ENCODE measurements at places on chromosomes 6 and 20.

DNA sequence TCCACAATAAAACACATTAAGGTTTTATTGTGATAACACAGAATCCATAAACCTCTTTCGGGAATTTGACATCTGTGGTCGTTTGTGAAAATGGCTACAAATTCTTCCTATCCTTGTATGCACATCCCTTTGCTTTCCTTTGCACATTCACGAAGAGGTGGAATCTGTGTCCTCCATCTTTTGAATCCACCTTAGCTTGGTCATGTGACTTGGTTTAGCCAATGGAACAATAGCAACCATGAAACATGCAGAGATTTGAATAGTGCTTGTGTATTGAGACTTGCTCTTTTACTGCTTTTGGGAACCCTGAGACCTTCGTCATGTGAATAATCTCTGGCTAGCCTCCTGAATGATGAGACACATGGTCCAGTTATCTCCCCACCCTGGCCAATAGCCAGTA is 49.7 kb upstream of the NOP56 start:
- DNase-seq: no peak

DNA sequence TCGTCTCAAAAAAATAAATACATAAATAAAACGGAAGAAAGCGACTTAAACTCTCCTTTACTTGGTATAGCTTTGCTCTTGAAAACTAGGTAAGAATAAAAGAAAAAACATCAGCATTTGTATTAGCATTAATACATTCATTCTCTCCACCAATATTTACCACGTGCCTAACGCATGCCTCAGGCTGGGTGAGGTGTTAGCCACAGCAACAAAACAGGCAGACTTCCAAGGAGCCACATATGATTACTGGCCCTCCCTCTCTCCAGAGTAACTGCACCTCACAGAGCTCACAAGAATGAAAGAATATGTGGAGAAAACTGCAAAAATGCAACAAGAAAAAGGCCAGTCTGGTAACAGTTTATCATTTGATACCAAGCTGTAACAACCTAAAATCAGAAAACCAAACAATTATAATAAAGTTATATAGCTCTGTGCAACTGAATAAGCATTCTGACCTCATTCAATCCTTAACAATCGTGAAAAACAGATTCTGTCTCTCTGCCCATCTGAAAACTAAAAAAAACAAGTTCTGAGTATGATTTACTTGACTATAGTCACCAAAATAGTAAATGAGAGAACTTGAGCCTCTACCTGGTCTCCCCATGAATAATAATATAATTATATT is 5.2 kb downstream of the NAPB start:
- DNase-seq: no peak

GRCh38 chr6:114068771-114069170 is 97.8 kb upstream of the HDAC2 start:
- no peak for DNase-seq

DNA sequence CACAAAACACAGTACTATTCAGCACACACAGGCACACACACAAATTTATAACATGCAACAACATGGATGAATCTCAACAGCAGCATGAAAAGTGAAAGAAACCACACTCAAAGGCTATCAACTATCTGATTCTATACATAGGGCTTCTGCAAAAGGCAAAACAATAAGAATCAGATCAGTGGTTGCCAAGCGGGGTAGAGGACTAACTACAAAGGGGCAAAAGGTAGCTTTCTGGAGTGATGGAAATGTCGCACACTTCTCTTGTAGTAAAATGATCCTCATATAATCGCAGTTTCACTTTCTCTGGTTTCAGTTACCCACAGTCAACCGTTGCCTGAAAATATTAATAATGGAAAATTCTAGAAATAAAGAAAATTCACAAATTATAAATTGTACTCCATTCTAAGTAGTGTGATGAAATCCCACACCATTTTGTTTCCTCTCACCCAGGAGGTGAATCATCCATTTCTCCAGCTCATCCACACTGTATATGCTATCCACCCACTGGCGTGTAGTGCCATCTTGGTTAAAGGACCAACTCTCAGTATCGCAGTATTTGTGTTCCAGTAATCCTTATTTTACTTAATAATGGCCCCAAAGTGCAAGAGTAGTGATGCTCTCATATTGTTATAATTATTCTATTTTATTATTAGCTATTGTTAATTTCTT is 12.8 kb upstream of the PLN start:
- peak; percentile 17 for DNase-seq

GRCh38 chr20:48761023-48761785 is 66.6 kb downstream of the PREX1 start:
- peak; percentile 53 for DNase-seq

GRCh38 chr6:113980937-113981554 is 10.1 kb upstream of the HDAC2 start:
- peak; percentile 48 for DNase-seq

DNA sequence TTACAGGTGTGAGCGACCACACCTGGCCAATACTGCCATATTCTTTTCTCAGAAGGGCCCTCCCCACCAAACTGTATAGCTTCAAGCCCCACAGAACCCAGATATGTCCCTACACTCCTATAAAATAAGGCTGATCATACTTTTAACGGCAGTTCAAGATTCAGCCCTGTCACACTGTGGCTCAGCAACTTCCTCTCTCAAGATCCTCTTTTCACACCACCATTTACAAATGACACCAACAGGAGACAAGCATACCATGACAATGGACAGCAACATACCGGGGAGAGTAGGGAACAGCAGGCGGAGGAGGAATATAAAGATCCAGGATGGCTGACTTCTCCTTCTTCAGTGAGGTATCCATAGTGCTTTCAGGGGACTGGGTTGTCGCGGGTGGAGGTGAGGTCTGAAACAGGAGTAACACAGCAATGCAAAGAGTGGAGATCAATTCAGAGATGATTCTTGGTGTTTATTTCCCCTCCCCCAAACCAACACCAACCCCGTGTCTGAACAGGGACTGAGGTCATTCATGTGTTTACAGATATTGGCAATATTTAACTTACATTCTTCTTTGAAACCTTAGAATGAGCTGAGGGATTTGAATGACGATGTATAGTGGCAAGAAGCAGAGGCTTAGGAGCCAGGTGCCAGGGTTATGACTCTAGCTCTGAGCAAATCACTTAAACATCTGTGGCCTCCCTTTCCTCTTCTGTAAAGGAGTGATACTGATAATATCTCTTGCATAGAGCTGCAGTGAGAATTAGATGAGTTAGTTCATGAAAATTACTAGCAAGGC is 57.6 kb upstream of the IPCEF1 start:
- DNase-seq: peak; percentile 47

DNA sequence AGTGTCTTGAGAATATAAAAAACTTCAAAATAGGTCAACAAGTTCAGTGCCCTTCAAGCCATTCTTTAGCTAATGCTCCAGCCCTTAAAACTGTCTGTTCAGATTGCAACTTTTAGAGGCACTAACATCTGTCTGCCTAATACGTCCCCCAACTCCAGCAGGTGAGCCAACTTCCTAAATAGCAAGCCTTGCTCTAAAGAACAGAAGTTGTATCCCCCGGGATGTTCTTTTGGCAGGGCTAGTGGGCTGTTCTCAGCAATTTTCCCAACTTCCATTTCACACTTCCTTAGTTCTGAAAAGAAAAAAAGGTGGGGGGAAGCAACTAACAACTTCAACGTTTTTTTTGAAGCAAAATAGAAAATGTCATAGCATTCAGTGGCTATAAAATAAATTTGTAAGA is 290.0 kb upstream of the PTCHD4 start:
- DNase-seq: no peak

DNA sequence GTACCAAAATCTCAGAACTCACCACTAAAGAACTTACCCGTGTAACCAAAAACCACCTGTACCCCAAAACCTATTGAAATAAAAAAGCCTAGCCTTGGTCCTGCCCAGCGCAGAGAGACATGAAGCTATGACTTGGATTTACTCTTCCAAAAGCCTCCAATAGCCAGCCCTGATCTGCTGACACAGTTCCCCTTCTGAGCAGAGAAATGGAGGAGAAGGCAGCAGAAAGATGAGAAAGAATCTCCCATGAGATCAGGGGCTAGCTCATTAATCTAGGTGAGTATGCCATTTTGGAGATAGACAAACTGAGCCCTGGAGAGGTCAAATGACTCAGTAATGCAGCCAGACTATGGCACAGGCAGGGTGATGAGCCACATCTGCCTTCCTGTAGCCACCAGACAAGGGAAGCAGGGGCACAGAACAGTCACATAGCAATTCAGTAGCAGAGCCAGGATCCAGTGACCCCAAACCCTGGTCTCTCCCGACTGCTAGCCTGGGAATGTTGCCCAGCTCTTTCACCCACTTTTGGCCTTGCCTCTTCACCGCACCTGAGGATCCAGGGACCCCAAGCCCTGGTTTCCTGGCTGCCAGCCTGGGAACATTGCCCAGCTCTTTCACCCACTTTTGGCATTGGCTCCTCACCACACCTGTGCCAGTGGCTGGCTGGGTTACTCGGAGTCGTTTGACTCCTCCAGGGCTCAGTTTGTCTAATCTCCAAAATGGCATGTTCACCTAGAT is 7.2 kb upstream of the SDCBP2 start:
- DNase-seq: no peak

- no peak for DNase-seq
Observed at GRCh38 chr6:141252828-141253608, 879.7 kb upstream of the GJE1 start.

GRCh38 chr6:146224988-146225387 is 196.1 kb downstream of the GRM1 start:
- no peak for DNase-seq

DNA sequence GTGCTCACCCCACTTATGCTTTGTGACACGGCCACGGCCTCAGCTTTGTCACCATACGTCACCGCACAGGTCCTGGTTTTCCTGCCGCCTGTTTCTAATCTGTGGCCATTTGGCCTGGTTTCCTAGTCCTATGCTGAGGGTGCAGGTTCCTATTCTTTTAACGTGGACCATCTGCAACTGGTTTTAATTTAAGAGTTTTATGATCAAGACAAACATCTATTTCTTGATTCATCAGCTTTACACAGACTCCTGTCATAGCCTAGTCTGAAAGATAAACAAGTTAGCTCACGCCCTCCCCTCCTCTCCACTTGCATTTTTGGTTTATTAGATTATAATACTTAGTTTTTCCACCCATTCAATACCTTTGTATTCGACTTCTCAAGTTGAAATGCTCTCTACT is 97.5 kb upstream of the RPS6KA2 start:
- no peak for DNase-seq

DNA sequence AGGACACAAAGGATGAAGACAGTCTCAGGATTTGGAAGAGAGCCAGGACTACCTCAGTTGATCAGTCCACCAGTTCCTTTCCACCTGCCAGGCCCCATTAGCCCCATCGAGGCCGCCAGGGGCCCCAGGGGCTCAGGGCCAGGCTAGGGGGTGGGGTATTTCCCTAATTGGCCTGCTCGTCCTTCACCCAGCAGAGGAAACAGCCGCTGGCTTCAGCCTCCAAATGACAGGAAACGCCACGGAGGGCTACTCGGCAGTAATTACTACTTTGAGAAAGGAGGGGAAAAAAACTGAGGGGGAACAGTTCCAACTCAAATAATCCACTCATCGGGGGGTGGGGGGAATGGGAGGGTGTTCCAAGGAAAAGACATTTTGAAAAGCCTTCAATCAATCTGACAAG is 42.7 kb downstream of the MAFB start:
- peak; percentile 22 for DNase-seq

DNA sequence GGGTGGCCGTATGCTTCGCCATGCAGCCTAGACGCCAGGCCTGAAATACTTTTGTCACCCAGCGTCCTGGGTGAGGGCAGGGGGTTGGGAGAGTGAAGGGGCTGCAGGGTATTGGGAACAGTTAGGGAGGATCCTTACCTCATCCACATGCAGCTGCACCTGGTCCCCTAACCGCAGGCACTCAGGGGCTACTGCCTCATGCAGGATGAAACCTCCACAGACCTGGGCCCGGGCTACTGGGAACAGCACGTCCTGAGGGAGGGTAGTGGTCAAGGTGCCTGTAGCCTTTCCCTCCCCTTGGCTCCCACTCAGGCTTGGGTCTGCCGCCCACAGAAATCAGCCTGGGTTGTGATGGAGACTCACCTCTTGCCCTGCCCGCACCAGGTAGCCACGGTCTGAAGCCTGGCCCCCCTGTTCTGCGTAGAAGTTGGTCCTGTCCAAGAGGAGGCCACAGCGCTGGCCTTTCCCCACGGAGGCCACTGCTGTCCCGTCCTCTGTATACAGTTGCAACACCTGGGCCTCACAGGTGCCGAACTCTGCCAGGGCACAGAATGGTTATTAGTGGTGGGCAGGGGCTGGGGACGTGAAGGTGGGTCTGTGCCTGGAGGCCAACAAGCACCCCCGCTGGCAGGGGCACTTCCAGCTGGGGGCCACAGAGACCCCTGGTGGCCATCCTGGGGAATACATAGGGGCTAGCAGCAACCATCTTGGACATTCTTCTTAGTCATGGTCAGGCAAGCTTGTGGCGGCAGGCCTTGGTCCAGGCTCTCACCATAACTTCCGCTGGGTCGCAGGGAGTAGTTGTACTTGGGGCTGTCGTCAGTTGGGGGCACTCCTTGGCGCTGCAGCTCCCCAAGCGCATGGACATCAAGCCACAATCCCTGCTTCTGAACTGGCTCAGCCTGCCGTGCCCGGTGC is 8.6 kb downstream of the AARS2 start:
- DNase-seq: peak; percentile 74

GRCh38 chr6:158512809-158513208 is 47.1 kb upstream of the TMEM181 start:
- no peak for DNase-seq

- DNase-seq: peak; percentile 33
Observed at GRCh38 chr20:41072190-41072863, 43.7 kb downstream of the TOP1 start.

DNA sequence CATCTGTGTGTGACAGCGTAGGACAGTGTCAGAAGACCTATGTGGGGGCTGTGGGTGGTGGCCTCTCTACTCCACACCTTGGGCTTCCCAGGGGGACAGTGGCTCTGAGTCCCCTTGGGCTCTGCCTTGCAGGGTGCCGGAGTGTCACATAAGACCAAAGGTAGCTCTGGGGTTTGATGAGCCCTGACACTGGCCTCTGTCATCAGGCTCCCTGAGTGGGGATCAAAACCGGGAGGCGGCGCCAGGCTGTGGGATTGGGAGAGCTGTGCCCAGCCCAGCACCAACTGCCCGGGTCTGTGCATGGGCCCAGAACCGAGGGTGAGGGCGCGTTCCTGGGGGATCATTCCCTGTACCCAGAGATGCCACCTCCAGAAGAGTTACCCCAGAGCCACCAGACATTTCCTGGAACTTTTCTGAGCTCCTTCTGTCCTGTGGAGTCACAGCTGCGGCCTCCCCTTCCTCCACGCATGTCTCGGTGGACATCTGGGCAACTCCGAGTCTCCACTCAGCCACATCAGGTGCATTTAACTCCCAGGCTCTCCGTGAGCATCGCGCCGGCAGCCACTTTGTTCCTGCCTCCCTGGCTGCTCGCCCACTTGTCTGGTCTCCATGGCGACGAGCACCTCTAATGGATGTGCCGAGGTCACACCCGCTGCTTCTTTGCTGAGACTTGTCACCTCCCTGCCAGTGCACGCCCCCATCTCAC is 94.7 kb downstream of the TMEM242 start:
- DNase-seq: no peak

GRCh38 chr6:10478187-10479040 is 42.7 kb upstream of the GCNT2 start:
- peak; percentile 77 for DNase-seq

DNA sequence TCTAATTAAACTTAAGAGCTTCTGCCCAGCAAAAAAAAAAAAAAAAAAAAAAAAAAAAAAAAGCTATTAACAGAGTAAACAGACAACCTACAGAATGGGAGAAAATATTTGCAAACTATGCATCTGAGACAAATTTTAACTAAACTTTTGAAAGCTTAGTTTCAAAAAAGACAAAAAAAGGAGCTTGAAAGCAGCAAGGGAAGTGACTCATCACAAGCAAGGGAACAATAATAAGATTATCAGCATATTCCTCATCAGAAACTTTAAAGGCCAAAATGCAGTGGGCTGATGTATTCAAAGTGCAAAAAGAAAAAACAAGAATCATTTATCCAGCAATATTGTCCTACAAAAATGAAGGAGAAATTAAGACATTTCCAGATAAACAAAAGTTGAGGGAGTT is 158.6 kb downstream of the RNF144B start:
- DNase-seq: peak; percentile 2

All from suppressor macrophage treated with lipopolysaccharide for 1 hour (primary cell).